Calu3 (cell line): ENCODE measurements at places on chromosomes 7 and 10. TPM values are rescaled to one million over a fixed set of nuclear protein-coding genes. Genes with fewer than 3 reads are reported as not detected.

ENKUR gene
- 0.37 and 0.66 TPM in 2 replicates for total RNA-seq

PNLIPRP1 gene
- total RNA-seq, result not detected in 2 replicates

GTF2IRD1 gene
- total RNA-seq, result 29.2 and 31.1 TPM in 2 replicates

GRCh38 chr10:78260141-78260540, 226.5 kb downstream of the RPS24 start:
- no peak for DNase-seq

PNLIPRP2 gene
- not detected in 2 replicates for total RNA-seq

GRCh38 chr10:635088-635861, 54.2 kb downstream of the DIP2C start:
- no peak for DNase-seq

SPDYE6 gene
- not detected in 2 replicates for total RNA-seq

CTNNA3 gene
- not detected in 2 replicates for total RNA-seq

- no peak for DNase-seq
Measured at GRCh38 chr7:45699015-45699309, 124.8 kb downstream of the ADCY1 start.

TUBB8 gene
- 0.34 TPM in 1 of 2 replicates, not detected in the other for total RNA-seq

RNF148 gene
- total RNA-seq, result 0.76 and 0.99 TPM in 2 replicates

CNNM1 gene
- total RNA-seq, result 5.8 and 6.3 TPM in 2 replicates

DNA sequence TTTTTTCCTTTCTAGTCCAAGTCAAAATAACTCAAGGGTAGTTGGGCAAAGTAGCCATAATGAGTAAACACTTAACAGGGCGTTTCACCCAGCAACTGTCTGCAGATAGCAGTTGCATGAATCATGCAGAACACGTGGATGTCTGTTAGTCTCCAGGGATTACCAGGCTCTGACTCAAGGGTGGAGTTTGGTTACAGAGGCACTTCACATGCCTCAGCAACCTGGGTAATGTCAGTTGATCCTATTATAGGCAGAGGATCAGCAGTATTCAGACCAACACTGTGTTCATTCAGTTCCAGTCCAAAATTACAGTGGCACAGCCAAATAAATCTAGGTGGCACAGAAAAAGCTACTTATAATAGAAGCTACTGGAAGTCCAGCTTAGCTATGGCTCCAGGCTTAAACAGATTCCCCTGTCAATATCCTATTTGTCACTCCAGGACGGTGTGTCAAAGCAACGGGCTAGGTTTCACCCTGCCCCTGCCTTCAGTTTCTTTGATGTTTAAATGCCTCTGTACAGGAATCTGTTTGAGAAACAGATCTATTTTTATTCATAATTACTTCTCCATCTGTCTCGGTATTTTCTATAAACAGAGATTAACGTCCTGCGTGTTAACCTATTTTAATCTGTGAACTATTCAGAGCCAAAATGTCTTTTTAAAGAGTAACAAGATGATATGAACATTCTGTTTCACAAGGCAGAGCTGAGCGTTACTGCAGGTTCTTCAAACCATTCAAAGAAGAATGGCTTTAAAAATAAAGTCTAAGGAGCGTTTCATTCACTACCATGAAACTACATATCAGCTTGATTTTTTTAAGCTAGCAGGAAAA, 162.6 kb upstream of the AKR1E2 start:
- peak; percentile 84 for DNase-seq

DPP6 gene
- total RNA-seq, result not detected in 2 replicates

DRGX gene
- total RNA-seq, result not detected in 2 replicates

TSPAN12 gene
- total RNA-seq, result 14.6 and 18.5 TPM in 2 replicates

- DNase-seq, result no peak
Measured at GRCh38 chr10:131617113-131617858, 283.5 kb upstream of the PPP2R2D start.

PRSS37 gene
- not detected in 2 replicates for total RNA-seq

- DNase-seq, result no peak
Measured at GRCh38 chr10:123151737-123152135, 2.5 kb upstream of the BUB3 start.

ZNF365 gene
- total RNA-seq, result 4.0 and 4.3 TPM in 2 replicates

GRCh38 chr7:585229-585711, 65.6 kb upstream of the PDGFA start:
- no peak for DNase-seq

GRCh38 chr7:55056577-55057480, 38.0 kb downstream of the EGFR start:
- DNase-seq, result no peak

- DNase-seq, result no peak
Measured at GRCh38 chr7:158997471-158997870, 141.1 kb downstream of the DYNC2I1 start.

PPP1R9A gene
- total RNA-seq, result 17.9 and 19.4 TPM in 2 replicates

PILRB gene
- total RNA-seq, result 40.0 and 40.4 TPM in 2 replicates

VSTM2A gene
- not detected in 2 replicates for total RNA-seq

GRCh38 chr7:116280803-116281202, 70.5 kb downstream of the TES start:
- DNase-seq, result no peak

METTL2B gene
- 29.7 and 30.0 TPM in 2 replicates for total RNA-seq

ALOX5 gene
- 44.9 and 57.0 TPM in 2 replicates for total RNA-seq

GRCh38 chr10:112637901-112638300, 190.9 kb downstream of the VTI1A start:
- DNase-seq, result no peak

FGFBP3 gene
- total RNA-seq, result 1.9 and 2.1 TPM in 2 replicates

DNA sequence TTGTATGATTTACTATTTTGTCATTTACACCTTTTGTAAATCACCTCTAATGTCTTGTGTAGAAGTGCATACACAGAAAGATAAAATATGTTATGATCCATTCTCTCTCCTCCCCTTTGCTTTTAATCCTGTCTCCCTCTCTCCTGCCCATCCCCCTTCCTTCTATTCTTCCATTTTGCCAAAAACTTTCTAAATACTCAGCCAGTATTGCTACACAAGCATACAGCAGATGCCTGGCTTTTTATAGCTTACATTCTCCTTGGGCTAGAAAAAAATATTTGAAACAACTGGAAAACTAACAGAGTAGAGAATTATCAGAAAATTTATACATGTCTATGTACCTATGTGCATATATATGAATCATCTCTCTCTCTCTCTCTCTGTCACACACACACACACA, 308.7 kb upstream of the BMPER start:
- no peak for DNase-seq

DNA sequence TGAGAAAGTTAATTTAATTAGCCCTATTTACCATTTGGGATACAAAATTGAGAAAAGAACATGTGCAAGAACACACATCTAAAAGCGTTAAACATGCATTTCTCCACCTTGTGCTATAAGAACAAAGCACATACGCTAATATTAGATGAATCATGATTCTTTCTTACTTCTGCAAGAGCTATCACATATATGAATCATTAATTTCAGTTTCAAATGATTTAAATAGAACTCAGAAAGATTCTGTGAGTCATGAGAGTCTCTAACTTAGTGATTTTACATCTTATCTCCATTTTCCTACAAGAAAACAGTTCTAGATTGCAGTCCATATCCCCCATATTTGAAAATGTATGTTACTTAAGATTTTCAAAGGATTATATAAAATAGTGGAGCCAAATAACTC, 173.9 kb downstream of the RNLS start:
- no peak for DNase-seq

- no peak for DNase-seq
Measured at GRCh38 chr7:144817001-144817400, 18.9 kb downstream of the TPK1 start.

DNA sequence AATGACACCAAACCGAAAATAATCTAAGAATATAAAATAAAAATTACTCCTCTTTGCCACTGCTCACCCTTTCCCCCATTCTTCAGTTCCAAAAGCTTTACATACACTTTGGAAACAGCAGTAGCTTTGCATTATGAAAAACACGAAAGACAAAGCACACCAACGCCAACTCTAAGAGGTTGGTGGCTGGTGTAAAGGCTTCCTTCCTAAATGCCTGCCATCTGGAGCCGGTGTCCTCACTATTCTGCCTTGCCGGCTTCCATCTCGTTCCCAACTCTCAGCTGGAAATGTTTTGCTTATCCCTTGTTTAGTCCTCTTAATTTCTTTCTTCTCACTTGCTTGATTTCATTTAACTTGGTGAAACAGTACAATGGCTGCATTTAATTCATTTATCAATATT, 281.1 kb upstream of the LRRN3 start:
- no peak for DNase-seq

KEL gene
- total RNA-seq, result not detected in 2 replicates

GIMAP7 gene
- not detected in 2 replicates for total RNA-seq
